Activated T-helper 9 cell treated with anti-CD3 and anti-CD28 coated beads, Interleukin-2, amount 50 U/mL, for 16 hours (primary cell): ENCODE measurements at places on chromosomes 2 and 18.

DNA sequence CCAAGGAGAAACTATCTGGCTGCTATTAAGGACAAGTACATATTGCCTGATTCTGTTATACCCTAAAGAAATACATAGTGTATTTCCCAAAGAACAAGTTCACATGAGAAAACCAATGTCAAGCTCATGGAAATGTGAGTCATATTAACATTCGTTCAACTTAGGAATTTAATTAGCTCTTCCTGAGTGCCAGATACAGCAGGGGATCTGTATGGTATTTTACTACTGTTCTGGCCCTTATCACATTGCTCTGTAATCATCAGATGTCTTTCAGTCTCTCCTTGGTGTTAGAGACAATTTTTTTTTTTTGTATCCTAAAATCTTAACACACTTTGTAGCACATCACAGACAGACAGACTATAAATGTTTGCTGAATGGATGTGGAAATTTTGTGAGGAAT is 395.0 kb upstream of the CRIM1 start:
- no peak for DNase-seq

GRCh38 chr2:164242409-164242808 is 378.9 kb downstream of the GRB14 start:
- no peak for DNase-seq

GRCh38 chr2:68806511-68807109 is 64.6 kb downstream of the BMP10 start:
- no peak for DNase-seq

DNA sequence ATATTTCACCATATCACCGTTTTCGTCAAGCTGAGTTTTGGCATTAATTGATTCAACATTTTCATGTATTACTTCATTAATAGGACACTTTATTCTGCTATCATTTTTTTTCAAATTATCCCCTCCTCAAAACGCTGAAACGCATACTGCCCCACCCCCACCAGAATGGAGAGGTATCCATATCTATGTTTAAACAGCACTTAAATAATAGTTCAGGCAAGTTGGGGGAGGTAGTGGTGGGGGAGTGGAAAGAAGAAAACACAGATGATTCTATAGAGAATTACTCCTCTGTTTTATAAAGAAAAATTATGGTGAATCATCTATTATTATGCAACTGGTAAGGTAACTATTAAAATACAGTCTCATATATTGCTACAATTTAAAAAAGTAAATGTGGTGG is 314.4 kb upstream of the ZEB2 start:
- DNase-seq: no peak

DNA sequence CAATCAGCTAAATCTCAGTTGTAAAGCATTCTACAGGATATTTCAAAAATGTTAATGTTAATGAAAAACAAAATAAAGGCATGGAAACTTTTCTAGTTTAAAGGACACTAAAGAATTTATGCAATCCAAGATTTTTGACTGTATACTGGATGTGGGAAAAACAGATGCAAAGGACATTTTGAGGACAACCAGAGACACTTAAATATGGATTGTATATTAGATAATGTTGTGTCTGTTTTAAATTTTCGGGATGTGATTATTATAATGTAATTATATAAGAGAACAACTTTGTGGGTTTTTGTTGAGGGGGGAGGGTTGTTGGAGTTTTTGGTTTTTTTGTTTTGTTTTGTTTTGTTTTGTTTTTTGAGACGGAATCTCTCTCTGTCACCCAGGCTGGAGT is 30.9 kb downstream of the PSMA8 start:
- no peak for DNase-seq

DNA sequence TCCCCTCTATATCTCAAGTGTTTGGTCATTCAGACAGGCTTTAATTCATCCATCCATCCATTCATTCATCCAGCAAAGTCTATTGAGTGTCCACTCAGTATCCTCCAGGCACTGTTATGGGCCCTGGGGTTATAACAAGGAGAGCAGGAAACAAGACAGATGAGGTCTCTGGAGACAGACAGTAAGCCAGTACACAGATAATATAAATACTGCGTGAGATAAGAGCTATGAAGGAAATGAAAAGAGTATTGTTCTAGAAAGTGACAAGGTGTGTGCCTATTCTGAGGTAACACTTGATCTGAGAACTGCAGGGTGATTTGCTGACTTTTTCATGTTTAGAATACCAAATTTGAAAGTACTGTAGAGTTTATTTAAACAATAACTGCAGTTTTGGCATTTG is 98.3 kb downstream of the OSBPL6 start:
- no peak for DNase-seq

- no peak for DNase-seq
Observed at GRCh38 chr2:121333231-121333630, 48.2 kb upstream of the TFCP2L1 start.

DNA sequence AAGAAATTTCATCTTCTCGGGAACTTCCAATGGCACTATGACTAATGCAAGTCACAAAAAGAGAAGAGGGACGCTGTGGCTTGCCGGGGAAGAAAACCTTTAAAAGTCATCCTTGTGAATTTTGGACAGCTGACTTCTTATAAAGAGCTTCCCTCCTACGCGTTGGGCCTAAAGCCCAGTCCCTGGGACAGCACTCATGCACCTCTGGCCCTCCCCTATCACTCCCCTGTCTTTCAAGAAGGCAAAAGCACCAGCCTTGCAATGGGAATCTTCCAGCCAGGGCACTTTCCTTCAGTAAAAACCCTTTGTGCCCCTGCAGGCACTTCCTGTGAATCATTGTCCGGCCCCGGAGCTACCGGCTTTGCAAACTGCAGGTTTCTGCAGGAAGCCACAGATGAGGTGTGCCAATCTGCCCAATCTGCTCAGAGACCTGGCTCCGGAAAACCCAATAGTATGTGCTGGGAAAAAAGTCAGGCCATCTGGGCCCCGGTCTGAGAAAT is 7.1 kb downstream of the MREG start:
- no peak for DNase-seq

DNA sequence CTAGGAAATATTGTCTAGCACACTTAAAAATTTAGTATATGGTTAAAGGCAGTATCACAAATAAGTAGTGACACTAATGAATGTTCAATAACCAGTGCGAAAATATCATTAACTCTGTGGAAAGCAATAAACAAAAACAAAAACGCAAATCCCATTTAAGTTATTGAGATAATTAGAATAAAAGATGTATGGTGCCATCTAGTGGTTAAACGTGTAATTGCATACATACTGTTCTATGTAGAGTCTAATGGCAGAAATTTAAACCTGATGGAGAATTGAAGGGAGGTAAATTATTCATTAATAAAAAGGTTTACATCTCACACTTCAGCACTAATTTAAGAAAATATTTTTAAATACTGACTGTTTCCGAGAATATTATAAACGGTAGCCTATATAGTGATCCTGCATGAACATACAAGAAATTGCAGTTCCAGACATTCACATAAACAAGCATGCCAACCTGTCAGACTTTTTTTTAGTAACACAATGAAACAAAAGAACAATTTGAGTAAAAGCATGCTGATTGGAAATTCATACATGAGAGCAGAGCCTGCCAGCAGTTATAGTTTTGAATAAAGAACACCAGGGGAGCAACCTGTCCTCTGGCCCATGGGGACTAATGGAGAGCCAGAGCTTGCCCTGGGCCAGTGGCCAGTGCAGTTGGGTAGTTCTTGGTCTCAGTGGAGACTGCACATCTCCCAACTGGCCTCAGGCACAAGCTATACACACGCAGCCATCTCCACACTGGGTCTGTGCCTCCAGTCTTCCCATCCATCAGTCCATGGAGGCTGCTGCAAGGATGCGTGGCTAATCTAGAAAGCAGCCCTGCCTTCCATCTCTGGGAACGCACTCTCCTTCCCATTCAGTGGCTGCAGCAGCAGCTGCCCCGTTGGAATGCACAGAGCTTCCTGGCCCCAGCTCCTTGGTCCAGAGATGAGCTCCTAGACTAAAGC is 28.0 kb downstream of the GCG start:
- no peak for DNase-seq

GRCh38 chr2:240983361-240983995 is 14.9 kb upstream of the SNED1 start:
- no peak for DNase-seq
